Right renal pelvis (tissue), 4 donors: ENCODE measurements at places on chromosomes 13 and 19.

DNA sequence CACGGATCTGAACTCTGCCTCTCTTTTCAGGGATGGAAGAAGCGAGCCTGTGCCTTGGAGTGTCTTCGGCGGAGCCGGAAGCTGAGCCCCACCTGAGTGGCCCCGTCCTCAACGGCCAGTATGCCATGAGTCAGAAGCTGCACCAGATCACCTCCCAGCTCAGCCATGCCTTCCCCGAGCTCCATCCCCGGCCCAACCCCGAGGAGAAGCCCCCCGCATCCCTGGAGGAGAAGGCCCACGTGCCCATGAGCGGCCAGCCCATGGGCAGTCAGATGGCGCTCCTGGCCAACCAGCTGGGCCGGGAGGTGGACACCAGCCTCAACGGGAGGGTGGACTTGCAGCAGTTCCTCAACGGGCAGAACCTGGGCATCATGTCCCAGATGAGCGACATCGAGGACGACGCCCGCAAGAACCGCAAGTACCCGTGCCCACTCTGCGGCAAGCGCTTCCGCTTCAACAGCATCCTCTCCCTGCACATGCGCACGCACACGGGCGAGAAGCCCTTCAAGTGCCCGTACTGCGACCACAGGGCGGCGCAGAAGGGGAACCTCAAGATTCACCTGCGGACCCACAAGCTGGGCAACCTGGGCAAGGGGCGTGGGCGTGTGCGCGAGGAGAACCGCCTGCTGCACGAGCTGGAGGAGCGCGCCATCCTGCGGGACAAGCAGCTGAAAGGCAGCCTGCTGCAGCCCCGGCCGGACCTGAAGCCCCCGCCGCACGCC is 71.5 kb downstream of the ZNF536 start:
- DNase-seq = no peak

- no peak for DNase-seq
These were observed 2.6 kb downstream of the UNC13A start for GRCh38 chr19:17685451-17686022.

DNA sequence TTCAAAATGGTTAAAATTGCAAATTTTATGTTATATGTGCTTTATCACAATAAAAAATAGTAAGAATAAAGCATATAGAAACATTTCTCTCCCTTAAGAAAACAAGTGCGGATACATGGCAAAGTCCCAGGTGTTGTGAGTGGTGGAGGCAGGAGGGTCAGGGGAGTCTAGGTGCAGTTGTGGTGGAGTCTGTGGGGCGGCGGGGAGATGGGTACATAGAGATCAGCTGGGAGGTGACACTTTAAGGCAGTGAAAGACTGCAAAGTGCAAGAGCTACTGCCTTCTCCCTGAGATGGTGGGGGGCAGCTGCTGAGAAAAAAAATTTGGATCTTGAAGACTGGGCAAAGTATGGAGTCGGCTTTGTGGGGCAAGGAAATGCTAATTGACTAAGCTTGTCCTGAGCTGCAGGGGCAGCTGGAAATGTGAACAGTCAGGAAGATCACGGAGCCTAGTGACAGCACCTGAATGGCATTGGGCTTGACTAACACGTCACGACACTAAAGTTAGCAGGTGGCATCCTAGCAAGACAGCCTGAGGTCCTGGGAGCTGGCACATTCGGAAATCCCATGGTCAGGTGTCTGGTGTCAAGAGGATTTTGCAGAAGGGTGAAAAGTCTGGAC is 72.9 kb upstream of the IRS2 start:
- DNase-seq = no peak

- no peak for DNase-seq
These were observed 3.7 kb downstream of the ZNF772 start for GRCh38 chr19:57473646-57474045.

DNA sequence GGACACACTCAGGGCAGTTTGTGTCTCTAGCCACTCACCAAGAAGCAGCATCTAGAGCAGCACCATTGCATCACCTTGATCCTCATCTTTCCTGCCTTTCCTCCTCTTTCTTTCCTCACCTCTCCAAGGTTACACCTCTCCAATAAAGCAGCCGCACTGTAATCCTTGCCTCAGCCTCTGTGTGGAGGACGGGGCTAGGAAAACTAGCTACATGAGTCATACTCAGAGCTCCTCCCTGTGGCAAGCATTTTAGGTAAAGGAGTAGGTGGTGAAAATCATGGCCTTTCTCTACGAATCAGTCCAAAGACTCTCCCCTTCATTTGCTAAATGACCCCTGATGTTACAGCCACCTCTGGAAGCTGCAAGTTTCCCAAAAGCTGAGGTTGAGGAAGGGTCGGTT is 108.9 kb downstream of the DNAJC15 start:
- no peak for DNase-seq

DNA sequence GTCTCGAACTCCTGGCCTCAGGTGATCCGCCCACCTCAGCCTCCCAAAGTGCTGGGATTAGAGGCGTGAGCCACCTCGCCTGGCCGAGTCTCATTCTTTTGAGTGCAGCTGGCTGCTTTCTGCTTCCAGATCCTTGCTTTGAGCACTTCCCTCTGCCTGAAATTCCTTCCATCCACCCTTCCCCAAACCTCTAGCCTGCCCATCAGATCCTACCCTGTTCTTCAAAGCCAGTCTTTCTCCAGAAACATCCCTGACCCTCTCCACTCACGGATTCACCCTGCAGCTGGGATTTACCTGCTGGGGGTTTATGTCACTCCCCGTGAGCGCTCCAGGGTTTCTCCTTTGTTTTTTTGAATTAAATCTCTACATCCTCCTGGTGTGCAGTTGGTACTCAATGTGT is 13.1 kb upstream of the NPAS1 start:
- DNase-seq = no peak

DNA sequence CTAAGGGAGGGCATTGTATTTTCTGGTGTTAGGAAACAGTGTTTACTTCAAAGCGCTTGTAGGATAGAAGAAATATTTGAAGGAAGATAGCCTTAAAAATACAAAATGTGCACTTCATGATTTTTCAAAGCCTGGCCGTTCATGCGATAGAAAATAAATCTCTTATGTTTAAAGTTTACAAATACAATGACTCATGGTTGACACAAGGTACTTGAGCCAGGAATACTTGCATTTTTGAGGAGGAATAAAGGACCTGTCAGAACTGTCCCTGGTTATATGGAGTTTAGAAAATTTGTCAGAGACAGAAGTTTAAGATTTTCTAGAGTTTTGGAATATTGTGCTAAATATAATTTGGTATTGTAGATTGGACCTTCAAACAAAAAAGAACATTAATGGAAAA is 1223.2 kb upstream of the SLC10A2 start:
- DNase-seq = no peak
